ENCODE measurements at places on chromosomes 2 and 18.

DNA sequence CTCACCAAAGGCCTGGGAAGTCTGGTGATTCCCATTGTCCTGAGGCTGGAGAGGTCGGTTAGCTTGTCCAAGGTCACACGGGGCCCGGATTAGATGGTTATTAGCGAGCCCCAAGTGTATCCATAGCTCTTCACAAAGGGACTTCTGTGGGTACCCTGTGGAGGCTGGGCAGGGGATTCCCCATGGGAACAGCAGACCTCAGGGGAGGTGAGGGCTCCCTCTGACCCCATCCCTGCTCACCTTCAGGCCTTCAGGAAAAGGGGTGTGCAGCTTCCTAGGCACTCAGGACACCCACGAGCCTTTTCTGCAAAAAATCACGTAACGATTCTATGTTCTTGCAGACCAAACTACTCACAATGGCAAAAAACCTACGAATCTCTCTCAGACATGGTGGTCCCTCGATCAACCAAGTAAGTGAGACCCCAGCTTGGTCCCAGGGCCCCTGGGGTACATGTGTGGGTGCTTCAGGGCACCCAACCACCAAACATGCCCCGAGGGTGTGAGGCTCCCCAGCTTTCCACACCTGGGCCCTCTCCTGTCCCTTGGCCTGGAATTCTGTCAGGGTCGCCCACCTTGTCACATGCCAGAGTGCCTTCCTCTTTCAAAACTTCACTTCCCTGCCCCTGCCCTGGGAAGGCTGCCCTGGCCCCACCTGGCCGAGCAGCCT is 40.3 kb downstream of the PDIA6 start:
- DNase-seq, result no peak

- DNase-seq, result no peak
Observed at GRCh38 chr2:126658905-126659561, 3.1 kb downstream of the GYPC start.

DNA sequence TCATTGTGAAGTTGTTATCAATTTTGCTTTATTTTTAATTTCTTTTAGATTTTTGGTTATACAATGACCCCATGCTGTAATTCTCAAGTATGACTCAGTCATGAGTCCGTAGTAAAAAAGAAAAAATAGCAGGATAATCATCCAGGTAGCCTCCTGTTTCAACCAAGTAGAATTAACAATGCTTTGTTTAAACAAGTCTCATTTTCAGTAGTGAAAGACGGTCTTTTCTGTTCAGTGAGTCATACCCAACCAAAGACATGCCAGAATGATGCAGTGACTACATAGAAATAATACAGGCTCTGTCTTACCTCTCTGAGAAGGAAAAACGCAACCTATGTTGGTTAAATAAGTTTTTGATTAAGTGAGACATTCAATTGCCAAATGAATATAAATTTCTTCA is 67.8 kb upstream of the DSC1 start:
- DNase-seq, result no peak

DNA sequence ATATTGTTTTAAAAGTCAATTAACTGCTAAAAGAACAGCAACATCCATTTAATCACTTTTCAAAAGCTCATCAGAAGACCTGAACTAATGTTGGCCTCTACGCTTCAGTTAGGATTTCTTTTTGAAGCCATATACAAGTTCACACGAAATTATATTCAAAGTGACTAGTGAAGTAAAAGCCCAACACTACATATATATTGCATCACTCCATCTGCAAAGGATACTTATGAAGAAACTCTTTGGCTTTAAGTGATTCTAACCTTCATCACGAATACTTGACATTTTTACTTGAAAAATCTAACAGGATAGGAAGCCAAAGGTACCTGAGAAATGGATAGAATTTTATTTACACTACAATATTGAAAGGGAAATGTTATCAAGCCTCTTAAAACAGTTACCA is 50.4 kb downstream of the LRPPRC start:
- no peak for DNase-seq

DNA sequence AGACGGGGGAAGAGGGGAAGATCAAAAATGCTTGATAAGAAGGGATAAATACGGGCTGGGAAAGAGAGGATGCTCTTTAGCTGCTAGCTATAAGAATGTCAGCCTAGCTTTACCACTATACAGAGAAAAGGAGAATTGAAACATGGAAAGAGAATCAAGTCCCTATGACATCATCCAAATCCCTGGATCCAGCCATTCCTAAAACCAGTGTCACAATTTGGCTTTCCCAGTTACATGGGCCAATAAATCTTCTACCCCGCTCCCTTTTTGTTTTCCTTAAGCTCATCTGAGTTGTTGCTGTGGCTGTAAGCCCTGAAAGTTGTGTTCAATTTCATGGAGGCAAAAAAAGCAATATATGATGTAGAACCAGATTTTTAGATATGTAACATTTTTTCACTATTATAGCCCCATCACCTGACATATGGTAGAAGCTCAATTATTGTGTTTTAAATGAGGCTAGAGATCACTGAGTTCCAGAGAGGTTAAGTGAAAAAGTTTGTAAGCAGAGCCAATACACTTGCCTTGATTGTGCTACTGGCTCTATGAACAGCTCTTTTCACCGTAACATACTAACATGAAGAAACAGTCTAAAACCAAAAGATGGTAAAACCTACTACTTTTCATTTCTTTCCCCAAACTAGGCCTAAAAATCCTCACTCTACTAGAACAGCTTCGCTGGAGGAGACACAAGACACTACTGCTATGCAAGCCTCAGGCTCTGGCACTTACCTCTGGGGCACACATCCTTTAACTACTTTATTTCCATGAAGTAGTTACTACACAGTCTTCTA is 4.3 kb downstream of the HNRNPLL start:
- no peak for DNase-seq

- DNase-seq, result no peak
Observed at GRCh38 chr2:158903711-158904405, 64.6 kb upstream of the TANC1 start.

DNA sequence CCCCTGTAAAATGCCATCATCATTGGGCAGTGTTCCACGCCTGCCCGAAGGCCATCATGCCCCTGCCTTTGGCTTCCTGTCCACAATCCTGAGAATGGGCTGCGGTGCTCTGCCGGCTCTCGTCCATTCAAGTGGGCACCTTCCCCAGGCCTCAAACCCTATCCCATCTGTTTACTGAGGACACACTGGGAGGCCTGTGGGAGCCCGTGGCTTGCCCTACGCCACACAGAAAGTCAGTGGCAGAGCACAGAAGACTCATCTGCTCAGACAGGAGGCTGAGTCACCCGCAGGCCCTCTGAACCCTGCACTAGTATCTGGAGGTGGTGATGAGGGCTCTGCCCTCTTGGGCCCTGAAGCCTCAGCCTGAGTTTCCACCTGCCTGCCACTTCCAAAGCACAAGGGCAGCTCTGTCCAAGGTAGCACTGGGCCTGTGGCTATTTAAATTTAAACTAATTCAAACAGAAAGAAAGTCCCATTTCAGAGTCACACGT is 19.1 kb upstream of the ANKRD53 start:
- DNase-seq, result no peak
